B cell (primary cell): ENCODE measurements at places on chromosomes 5 and 9.

DNA sequence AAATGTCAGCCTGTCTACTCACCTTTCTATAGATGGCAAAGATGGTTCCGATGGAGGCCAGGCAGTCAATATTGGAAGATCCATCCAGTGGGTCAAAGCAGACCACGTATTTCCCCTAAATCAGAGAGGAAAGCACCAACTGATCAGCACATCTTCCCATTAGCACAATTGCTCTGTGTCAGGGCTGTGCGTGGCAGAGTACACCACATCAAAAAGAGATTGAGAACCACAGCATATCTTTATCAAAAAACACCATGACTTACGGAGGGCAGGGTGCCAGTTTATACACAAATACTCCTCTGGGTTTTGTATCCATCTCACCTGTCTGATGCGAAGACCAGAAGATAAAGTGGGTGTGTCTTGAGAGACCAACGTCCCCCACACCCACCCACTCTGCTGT, 9.1 kb downstream of the FBP2 start:
- no peak for DNase-seq

DNA sequence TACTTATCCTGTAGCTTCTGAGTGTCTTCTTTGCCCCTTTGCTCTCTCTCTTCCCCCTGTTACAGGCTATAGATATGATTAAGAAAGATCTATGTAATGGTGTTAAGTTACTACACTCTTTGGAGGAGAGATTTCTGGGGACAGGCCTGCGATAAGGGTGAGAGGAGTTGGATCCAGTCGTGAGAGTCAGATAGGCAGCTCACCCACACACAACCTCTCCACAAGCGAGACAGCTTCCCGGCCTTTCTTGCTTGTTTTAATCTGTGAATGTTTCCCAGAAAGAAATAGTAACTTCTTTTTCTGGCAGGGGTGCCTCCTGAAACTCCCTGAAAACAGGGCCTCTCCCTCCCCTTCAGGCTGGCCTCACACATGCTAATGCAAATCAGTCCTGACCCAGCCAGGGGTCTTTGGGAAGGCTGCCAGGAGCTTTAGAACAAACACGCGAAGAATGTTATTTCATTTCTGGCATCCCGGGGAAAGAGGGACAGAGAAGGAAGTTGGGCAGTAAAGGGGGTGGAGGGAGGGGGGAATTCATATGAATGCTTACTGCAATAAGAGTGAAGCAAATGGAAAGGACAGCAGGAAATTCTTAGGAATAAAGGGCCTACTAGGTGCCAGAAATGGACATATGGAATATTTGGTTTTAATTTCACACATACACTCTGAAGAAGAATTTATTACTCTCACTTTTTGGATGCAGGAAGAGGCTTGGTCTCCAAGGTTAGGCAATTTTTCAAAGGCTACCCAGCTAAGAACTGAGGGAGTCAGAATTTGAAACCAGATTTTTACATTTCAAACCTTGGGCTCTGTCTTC, 215.8 kb upstream of the TRIM32 start:
- no peak for DNase-seq

- no peak for DNase-seq
Observed at GRCh38 chr9:19201899-19202891, 28.3 kb upstream of the DENND4C start.

- DNase-seq, result no peak
Observed at GRCh38 chr5:7347377-7347776, 48.6 kb upstream of the ADCY2 start.

DNA sequence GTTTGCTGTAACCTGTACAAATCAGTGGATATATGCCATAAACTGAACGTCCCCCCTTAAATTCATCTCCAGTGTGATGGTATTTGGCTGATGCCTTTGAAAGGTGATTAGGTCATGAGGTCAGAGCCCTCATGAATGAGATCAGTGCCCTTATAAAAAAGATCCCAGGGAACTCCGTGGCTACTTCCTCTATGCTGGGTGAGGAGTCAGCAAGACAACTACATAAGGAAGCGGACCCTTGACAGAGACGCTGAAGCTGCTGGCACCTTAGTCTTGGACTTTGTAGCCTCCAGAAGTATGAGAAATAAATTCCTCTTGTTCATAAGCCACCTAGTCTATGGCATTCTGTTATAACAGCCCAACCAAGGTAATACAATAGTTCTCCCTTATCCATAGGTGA, 215.1 kb upstream of the ZNF608 start:
- no peak for DNase-seq

GRCh38 chr9:85960688-85961093, 19.7 kb downstream of the NAA35 start:
- no peak for DNase-seq

GRCh38 chr5:138024117-138024516, 8.8 kb downstream of the FAM13B start:
- DNase-seq, result no peak

DNA sequence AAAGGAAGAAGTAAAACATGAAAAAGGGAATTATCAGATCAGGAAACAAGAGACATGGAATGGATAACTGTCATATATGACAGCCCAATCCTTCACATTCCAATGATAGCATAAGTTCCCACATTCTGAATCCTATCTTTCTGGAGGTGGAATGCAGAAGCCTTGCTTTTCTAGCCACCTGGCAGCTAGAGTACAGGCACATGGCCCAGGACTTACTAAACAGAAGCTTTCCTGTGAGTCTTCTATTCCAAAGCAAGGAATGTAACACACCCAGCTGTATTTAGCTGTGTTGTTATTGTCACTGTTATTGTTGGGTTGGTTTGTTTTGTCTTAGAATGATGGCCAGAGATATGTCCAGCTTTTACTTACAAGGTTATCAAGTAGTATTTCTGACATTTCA, 780.5 kb upstream of the ZNF608 start:
- DNase-seq, result no peak

GRCh38 chr9:131404581-131404980, 10.7 kb downstream of the PRRC2B start:
- DNase-seq, result no peak

DNA sequence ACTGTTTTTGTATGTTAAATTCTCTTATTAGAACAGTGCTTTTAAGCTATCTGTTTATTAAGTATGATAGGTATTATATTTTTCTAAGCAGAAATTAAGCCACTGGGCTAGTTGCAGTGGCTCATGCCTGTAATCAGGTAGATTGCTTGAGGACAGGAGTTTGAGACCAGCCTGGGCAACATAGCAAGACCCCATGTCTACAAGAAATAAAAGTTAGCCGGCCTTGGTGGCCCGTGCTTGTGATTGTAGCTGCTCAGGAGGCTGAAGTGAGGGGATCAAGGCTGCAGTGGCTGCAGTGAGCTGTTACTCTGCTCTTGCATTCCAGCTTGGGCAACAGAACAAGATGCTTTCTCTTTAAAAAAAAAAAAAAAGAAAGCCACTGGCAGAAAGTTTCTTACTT, 45.0 kb upstream of the LRRC70 start:
- DNase-seq, result no peak

GRCh38 chr5:32843531-32843895, 132.4 kb downstream of the NPR3 start:
- no peak for DNase-seq

DNA sequence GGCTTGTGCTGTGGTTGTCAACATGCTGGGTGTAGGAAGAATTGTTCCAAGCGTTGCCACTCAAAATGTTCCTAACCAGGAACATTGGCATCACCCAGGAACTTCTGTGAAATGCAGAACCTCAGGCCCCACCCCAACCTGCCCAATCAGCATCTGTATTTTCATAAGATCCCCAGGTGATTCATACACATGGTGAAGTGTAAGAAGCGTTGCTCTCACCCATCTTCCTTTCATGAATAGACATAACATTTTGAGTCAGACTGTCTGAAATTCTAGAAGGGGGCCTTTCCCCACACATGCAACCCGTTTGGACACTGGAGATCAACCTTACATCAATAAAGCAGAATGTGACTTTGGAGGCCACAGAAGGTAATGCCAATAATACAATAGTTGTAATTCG, 9.3 kb upstream of the AFAP1L1 start:
- DNase-seq, result no peak

DNA sequence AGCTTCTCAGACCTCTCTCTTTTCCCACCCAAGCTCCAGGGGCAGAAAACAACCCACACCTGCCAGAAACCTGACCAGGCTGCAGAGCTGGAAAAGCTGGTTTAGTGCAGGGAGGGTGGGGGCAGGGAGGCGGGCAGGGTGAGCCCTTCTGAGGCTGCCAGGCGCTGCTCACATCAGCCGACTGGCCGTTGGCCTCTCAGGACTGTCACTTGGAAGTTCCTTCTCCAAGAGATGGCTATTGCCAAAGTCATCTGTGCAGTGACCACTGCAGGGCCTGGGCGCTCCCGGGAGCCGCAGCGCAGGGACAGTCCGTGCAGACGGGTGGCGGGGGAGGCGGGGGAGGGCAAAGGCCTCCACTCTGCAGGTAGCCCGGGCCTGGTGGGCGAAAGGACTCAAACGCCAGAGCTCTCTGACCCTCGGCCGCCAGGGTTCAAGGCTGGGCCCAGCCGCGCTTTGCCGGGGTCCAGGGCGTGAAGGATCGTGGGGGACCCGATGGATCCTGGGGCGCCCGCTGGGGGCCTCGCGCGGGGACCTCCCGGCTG, 205.0 kb upstream of the IER5L start:
- DNase-seq, result no peak

- DNase-seq, result no peak
Observed at GRCh38 chr5:108579236-108579635, 168.5 kb upstream of the FER start.

DNA sequence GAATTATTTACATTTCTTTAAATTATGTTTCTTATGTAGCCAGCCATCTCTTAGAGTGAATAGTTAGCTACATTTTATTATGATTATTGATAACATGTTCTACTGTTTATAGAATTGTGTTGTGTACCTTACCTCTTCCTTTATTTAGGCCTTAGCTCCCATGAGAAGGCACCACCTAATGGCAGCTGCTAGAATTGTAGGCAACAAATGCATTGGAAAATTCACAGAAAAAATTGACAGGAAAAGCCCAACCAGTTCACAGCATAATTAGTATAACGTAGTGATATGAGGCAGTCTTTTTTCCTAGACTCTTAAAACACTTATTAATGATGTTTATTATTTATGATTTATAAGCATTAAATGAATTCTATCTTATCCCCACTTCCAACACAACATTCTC, 175.8 kb downstream of the WDR70 start:
- DNase-seq, result no peak

DNA sequence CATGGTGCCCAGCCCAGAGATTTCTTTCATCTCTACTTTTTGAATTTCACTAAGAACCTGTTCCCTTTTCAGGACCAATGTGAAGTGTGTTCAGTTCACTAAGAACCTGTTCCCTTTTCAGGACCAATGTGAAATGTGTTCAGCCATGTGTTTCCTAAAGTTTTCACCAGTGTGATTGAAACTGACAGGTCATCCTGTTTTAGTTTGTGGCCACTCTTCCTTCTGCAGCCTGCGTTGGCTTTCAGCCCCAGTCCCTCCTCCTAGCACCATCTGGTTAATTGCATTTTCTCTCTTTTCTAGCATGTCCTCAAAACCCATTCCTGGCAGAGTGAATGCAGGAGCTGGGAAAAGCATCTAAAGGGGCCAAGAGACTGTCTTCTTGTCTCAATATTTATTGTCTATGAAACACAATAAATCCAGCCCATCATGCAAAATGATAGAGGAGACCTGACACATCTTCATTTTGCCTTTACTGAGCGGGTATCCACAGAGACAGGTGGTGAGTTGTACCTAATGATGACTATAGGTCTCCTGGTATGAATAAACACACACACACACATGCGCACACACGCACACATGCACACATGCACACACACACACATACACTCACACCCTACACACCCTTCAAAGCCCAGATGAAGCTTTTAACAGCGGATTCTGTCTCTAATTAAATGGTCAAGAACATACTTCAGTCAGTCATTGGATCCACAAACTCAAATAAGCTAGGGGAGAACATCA, 6.1 kb upstream of the PANK3 start:
- no peak for DNase-seq

- no peak for DNase-seq
Observed at GRCh38 chr5:146640285-146640896, 124.4 kb upstream of the GPR151 start.

DNA sequence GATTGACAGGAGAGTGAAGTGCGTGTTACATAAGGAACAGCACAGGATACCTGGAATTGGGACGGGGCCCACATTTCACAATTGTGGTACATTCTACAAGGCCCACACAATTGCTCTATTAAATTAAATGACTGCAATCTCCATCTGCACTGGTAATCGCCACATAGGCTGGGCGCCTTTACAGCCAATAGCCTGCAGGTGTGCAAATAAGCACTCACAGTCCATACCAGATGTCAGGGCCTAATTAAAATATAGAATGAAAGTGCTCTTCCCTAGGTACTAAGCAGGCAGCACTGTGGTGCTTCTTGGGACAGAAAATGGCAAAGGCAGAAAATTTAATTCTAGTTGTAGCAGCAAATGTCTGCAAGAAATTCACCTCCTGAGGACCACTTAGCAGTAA, 82.7 kb downstream of the ATP10B start:
- no peak for DNase-seq

DNA sequence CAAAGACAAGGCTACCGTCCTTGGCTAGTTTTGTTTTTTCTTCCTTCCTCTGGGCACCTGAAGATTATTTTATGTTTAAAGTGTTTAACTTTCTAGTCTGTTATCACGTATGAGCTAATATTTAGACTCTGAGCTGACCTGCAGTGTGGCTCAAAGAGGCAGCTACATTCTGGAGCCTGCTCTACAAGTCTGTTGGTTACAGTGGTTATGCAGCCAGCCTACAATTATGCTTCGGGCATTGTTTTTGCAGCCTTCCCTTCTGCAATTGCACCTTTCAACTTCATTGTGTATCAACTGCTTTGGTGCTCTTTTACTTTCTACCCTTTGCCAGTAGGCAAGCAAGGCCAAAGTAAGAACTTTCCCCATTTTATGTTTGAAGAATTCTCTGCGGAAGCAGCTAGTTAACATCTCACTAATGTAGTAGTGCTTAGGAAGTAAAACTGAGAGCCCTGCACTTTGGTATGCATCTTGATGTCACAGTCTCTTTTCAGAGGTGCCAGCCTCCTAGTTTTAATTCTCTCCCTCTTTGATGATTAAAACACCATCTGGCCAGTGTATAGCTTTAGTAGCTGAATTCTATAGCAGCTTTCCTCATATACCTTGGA, 322.1 kb downstream of the FAM170A start:
- DNase-seq, result no peak

DNA sequence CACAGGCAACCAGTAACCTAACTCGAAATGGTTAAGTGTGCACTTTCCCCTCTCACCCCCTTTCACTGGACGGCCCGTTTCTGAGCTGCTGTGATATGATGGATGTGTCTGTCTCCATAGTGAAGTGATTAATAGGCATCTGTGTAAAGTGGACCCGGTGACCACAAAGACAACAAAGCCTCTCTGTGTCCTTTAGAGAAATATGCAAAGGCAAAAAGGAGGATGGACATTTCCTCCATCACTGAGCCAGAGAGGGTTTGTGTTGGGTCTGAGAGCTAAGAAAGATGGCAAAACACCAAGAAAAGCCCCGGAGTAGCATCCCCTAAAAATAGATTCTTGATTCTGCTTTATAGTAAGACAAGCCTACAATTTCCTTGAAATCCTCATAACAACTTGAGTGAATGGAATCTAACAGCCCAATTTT, 120.6 kb downstream of the SEMA6A start:
- no peak for DNase-seq

- no peak for DNase-seq
Observed at GRCh38 chr9:107976767-107977166, 487.2 kb upstream of the KLF4 start.

GRCh38 chr9:128276574-128277270, 646 bp downstream of the SWI5 start:
- no peak for DNase-seq
